ENCODE measurements at places on chromosomes 11 and 22.

- no peaks in the 10 kb centered on the region for H3K4me1 ChIP-seq
- no peak overlapping the region for H3K27ac ChIP-seq
- no peaks in the 10 kb centered on the region for H3K36me3 ChIP-seq
- H3K27me3 ChIP-seq: no peaks in the 10 kb centered on the region
Measured at GRCh38 chr11:57979532-57980079, 44.1 kb upstream of the OR9Q1 start.

DNA sequence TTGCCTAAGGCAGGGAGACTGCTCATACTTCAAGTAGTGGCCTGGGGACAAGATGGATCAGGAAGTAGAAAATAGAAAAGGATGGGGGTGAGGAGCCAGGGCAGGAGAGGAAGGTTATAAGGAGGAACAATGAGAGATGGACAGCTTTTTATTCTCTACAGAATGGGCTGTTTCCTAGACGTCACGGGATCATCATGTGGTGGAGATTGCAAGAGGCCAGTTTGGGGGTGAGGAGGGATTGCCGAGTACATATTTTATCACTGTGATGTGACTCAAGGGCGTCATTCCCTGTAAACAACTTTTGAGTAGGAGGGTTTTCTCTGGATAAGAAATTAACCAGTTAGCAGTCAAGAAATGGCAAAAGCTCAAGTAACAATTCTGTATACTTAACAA lies 406.3 kb downstream of the ETS1 start:
- no peak for DNase-seq
- no peak overlapping the region for H3K4me3 ChIP-seq
- peaks cover 21% of the 10 kb centered on the region for H3K4me1 ChIP-seq

GRCh38 chr22:37295213-37295886 lies 13.0 kb downstream of the CYTH4 start:
- no peak for DNase-seq
- H3K27ac ChIP-seq: no peak overlapping the region
- peaks cover 10% of the 10 kb centered on the region for H3K27me3 ChIP-seq
- H3K4me1 ChIP-seq: peaks cover 7% of the 10 kb centered on the region

GRCh38 chr11:123344790-123345357 lies 85.2 kb upstream of the GRAMD1B start:
- no peak overlapping the region for H3K4me3 ChIP-seq
- no peaks in the 10 kb centered on the region for H3K36me3 ChIP-seq
- no peaks in the 10 kb centered on the region for H3K4me1 ChIP-seq

GRCh38 chr11:7462706-7463105 lies 22.6 kb upstream of the OLFML1 start:
- no peaks in the 10 kb centered on the region for H3K4me1 ChIP-seq
- H3K27ac ChIP-seq: no peak overlapping the region
- no peaks in the 10 kb centered on the region for H3K36me3 ChIP-seq
- DNase-seq: no peak
- H3K27me3 ChIP-seq: no peaks in the 10 kb centered on the region
- no peak overlapping the region for H3K4me3 ChIP-seq

DNA sequence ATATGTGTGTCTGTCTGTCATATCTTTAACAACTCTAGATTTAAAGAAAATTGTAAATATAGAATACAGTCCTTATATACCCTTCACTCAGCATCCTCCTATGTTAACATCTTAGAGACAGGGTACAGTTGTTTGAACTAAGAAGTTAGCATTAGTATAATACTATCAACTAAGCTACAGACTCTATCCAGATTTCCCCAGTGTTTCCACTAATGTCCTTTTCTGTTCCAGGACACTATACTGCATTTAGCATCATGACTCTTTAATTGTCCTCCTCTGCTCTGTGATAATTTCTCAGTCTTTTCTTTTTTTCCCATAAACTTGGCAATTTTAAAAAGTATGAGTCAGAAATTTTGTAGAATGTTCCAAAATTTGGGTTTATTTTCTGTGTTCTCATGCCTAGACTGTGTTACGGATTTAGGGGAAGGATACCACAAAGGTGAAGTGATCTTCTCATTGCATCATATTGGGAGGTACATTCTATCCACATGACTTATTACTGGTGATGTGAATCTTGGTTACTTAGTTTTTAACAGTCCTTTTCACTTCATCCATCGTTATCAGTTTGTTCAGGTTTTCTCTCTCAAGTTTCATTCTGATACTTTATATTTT lies 168.4 kb downstream of the SBF2 start:
- no peaks in the 10 kb centered on the region for H3K36me3 ChIP-seq
- H3K27me3 ChIP-seq: no peaks in the 10 kb centered on the region
- no peak overlapping the region for H3K4me3 ChIP-seq

DNA sequence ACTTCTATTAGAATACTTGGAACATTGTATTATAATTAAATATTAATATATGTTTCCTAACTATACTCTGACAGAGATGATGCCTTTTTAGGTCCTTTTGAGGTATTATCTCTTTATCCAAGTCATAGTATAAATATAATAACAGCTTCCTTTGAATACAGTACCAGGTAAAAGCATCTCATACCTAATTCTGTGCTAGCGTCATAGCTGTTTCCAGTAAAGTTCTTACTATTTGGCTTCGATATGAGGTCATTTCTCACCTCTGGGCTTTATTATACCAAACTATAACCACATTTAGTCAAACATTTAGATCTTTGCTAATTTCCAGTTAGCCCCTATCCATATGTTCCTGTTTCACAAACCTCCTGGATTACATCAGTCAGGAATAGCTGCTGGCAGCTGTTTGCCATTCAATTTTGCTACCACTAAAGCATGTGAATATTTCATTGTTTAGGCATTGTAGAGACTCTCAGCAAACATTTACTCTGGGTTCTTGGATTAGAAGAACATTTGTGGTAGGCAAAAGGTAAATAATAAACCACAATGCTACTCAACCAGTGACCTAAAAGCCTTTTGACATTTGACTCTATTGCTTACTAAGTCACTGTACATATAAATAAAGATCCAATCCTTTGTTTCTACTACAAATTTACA lies 255.1 kb downstream of the TTC28 start:
- no peak for DNase-seq
- H3K4me3 ChIP-seq: no peak overlapping the region

- DNase-seq: no peak
- no peak overlapping the region for H3K4me3 ChIP-seq
- no peaks in the 10 kb centered on the region for H3K27me3 ChIP-seq
- no peak overlapping the region for H3K27ac ChIP-seq
- peaks cover 3% of the 10 kb centered on the region for H3K36me3 ChIP-seq
- H3K4me1 ChIP-seq: no peaks in the 10 kb centered on the region
Measured at GRCh38 chr22:47100646-47101200, 338.3 kb downstream of the TBC1D22A start.

DNA sequence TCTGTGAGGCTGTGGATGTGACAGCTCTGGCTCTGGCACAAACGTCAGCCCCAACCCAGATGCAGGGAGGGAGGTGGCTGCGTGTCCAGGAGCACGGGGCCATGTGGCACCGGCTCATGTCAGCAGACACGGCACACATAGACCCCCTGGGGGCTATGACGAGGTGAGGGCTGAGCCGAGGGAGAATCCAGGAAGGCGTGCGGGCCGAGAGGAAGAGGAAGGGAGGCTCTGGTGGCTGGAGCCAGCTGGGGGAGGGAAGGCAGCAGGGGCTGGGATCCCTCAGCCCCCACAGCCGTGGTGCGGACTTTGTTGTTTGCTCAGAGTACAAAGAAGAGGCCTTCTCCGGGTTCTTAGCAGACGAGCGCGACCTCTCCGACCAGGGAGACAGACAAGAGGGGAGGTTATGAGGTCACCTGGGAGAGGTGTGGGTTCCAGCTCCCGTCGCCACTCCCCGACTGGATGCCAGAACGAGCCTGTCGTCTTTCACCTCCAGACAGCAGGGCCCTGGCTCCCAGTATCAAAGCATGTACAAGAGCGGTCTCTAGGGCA lies 46.1 kb downstream of the CDKN1C start:
- no peak for DNase-seq
- H3K27ac ChIP-seq: no peak overlapping the region
- no peaks in the 10 kb centered on the region for H3K4me1 ChIP-seq
- H3K36me3 ChIP-seq: no peaks in the 10 kb centered on the region
- no peak overlapping the region for H3K4me3 ChIP-seq

GRCh38 chr11:57599381-57599780 lies 1.9 kb downstream of the SERPING1 start:
- H3K27ac ChIP-seq: no peak overlapping the region
- no peaks in the 10 kb centered on the region for H3K36me3 ChIP-seq
- H3K4me1 ChIP-seq: peaks cover 6% of the 10 kb centered on the region
- peaks cover 3% of the 10 kb centered on the region for H3K27me3 ChIP-seq
- no peak overlapping the region for H3K4me3 ChIP-seq

All from keratinocyte (primary cell).